Left hindlimb (tissue), 1 donor: ENCODE measurements at places on chromosomes 1 and 21.

GRCh38 chr1:204994086-204994862, 48.7 kb upstream of the CNTN2 start:
- DNase-seq = no peak

DNA sequence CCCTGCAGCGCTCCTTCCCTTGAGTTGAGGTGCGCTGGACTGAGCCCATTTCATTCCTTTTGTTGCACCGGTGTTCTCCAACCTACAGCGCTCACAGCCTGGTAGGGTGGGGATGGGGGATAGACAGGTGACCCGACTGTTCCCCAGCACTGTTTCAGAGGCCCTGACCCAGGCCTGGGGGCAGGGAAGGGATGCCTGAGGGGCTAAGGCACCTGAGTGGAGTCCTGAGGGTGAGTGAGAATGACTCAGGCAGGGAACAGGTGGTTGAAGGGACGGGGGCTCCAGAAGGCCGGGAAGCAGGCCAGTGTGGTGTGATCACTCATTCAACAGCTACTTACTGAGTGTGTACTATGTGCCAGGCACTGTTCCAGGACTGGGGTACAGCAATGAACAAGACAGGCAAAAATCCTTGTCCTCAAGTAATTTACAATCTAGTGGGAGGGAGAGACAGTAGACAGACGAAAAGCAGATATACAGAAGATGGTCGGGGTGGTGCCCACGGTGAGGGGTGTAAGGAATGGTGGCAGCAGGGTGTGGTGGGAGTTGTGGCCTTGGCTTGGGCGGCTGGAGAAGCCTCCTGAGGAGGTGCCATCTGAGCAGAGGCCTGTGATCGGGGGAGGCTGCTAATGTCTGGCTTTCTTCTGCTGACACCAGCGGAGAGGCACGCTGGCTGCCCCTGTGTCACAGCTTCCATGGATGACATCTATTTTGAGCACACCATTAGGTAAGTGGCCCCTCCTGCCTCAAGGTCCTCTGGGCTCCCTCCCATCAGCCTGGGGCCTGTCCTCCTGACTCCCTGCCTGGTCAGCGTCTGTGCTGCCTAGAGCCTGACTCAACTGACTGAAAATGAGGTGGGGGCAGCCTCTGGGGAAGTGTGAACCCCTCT, 37.4 kb downstream of the ACOT11 start:
- no peak for DNase-seq

GRCh38 chr1:90746857-90747256, 29.8 kb upstream of the BARHL2 start:
- DNase-seq = no peak

DNA sequence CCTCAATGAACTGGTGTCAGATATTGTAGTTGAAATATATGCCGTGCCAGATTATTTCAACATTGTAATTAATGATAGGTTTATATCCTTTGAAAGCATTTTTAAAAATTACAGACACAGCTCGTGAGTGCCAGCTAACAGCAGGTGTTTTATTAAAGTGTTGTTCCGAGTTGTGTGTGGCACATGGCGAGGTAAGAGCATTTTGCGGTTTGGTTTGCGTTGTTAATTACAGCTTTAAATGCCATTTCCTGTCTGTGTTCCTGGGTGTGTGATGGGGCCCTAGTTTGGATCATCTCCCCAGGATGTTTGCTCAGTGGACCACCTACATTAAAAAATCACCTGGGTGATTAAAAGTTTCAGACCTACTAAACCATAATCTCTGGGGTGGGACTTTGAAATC, 97.4 kb downstream of the PRDM2 start:
- no peak for DNase-seq

- DNase-seq = no peak
Measured at GRCh38 chr1:153288634-153289275, 24.0 kb downstream of the PGLYRP3 start.

GRCh38 chr1:201652181-201652580, 113.3 kb downstream of the NAV1 start:
- peak; percentile 65 for DNase-seq

DNA sequence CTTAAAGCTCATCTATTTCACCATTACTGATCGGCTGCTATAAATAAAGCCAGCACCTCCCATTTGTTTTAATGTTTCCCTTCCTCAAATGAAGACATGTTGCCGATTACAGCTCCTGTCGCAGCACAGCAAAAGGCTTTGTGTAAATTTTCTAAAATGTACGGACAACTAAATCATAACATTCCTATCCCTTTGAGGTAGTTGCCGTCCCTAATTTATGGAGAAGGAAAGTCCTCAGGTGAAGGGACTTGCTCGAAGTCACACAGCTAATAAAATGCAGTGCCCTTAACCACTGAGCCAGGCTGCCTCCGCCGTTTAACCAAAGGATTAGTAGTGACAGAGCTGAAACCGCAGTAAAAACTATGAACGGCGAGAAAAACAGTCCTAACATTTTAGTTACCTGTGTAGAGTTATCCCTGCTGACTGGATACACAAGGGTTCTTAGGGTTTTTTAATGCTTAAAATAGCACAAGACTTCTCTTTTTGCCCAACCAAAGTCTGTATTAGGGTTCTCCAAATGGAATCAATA, 871 bp downstream of the PINK1 start:
- DNase-seq = no peak

GRCh38 chr1:167491586-167492461, 26.5 kb downstream of the CD247 start:
- no peak for DNase-seq

- DNase-seq = no peak
Measured at GRCh38 chr1:54984131-54984842, 3.9 kb downstream of the TMEM61 start.

DNA sequence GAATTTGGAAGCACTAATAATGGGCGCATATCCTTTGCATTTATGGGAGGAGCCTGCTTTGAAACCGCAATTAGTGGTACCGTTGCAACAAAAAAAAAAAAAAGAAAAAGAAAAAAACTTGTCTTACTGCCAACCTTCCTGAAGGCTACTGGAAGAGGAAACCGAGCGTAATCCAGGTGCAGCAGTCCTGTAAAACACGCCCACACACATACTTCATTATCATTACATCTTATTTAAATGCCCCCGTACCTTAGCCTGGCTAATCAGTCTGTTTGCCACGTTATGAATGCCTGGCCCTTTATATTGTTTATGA, 686 bp upstream of the ZNF281 start:
- no peak for DNase-seq

- no peak for DNase-seq
Measured at GRCh38 chr1:89464008-89464407, 60.6 kb upstream of the LRRC8B start.

- DNase-seq = no peak
Measured at GRCh38 chr1:12076425-12077005, 13.4 kb downstream of the TNFRSF8 start.

DNA sequence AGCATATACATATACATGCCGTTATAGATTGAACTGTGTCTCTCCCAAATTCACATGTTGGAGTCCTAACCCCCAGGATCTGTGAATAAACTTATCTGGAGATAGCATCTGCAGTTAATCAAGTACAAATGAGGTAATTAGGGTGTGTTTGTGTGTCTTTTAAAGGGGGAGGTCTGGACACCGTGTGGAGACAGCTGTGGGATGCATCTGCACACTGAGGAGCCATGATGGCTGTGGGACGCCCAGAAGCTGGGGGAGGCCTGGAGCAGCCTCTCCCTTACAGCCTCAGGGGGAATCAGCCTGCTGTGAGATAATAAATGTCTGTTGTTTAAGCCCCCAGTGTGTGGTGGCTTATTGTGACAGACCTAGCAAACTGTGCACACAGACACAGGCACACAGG, 51.8 kb upstream of the COL18A1 start:
- no peak for DNase-seq

DNA sequence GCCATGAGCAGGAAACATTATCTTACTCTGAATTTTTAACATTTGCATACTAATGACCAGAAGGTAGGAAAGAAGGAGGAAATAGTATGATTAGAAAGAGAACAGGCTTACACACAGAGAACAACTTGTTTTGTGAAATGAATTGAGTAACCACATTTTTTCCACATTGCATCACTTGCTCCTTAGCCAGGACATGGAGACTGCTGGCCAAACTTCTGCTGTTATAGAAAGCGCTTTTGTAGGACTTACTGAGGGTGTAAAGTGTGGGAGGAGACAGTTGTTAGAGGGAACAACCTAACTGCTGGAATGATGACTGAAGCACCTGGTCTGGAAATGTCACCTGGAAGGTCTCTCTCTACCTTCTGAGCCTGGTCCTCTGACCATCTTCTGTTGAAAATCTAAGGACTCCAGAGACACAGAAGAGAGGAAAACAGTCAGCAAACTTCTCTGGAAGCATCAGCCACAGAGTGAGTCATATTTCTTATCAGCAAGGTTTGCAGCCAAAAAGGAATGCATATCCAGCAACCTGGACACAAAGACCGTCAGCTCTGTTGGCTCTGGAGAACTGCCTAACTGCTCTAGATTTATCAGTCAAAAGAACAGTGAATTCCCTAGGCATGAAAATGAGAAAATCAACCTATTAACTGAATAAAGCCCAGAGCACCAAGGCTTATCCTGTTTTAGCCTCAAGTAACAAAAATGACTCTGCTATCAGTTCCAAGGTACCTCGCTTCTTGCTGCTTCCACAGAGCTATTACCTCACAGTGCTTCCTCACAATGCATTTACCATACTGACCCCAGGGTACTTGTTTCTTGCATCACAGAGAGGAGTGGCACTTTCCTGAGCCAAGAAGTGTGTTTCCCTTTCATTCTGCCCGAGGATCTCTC, 88.0 kb upstream of the SLFNL1 start:
- DNase-seq = peak; percentile 80

- no peak for DNase-seq
Measured at GRCh38 chr1:10309243-10310011, 89.4 kb upstream of the PGD start.

DNA sequence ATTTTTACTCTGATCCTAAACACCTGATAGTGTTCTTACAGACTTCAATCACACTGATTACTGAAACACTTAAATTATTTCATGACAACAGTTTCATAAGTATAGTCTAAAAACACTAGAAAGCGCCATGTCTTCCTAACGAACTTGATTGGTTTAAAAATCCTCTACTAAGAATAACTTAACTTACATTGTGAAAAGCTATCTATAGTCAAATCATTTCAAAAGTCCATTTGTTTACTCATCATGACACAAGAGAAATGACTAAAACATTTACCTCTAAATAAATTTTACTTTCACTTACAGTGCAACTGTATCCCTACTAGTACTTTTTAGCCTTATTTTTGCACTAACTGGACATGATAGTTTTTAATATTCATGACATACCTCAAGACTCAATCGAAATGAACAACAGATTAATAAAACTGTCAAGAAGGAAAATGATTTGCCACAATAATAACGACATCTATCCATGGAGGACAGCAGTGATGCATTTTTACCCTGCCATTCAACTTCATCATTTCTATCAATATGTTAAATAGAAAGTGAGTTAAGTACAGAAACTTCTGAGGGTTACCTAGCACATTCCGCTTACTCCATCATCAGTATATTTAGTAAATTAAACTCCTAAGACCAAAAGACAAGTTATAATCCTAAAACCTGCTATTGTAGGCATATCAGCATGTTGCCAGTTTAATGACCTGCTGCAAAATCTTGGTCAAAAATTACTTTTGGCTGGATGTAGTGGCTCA, 38.4 kb downstream of the AHCTF1 start:
- no peak for DNase-seq

DNA sequence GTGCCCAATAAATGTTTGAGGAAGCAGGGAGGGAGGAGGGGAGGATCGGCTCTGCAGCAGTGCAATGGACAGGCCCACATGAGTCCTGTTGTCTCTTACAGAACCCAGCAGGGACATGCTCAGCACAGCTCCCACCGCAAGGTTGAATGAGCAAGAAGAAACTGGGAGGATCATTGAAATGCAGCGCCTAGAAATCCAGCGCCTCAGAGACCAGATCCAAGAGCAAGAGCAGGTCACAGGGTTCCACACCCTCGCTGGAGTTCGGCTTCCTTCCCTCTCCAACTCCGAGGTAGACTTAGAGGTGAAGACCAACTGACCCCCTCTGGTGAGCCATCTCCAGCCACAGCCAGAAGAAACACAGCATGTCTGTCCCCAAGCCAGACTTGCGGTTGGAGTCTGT, 15.9 kb upstream of the TMEM125 start:
- no peak for DNase-seq

DNA sequence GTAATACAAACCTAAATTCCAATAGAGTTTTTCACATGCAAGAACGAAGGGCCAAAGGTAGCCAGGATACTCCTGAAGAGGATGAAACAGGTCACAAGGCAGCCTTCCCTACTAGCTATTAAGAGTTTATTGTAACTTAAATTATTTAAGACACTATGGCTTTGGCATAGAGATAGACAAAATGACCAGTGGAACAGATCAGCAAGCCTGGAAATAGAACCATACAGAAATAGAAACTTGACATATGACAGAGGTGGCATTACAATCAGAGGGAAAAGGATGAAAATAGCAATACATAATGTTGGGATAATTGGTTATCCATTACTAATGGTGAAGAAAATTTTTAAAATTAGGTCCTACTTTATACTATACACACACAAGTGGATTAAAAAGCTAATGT, 16.5 kb downstream of the GFI1 start:
- no peak for DNase-seq

DNA sequence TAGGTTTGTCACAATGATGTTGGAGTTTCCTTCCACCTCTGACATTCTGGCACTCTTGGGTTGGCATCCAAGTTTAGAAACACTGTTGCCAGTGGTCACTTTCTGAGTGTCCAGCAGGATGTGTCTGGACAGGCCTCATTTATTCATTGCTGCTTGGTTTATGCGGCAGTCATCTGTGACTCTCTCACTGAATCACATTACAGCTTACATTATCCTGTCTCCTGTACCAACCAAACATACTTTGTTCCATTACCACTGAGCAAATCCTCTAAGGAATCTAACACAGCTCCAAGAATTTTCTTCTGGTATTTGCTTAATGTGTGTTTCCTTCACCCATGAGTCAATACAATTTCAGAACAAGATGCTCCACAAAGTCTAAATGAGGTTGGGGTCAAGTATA, 19.9 kb downstream of the SGIP1 start:
- DNase-seq = no peak

DNA sequence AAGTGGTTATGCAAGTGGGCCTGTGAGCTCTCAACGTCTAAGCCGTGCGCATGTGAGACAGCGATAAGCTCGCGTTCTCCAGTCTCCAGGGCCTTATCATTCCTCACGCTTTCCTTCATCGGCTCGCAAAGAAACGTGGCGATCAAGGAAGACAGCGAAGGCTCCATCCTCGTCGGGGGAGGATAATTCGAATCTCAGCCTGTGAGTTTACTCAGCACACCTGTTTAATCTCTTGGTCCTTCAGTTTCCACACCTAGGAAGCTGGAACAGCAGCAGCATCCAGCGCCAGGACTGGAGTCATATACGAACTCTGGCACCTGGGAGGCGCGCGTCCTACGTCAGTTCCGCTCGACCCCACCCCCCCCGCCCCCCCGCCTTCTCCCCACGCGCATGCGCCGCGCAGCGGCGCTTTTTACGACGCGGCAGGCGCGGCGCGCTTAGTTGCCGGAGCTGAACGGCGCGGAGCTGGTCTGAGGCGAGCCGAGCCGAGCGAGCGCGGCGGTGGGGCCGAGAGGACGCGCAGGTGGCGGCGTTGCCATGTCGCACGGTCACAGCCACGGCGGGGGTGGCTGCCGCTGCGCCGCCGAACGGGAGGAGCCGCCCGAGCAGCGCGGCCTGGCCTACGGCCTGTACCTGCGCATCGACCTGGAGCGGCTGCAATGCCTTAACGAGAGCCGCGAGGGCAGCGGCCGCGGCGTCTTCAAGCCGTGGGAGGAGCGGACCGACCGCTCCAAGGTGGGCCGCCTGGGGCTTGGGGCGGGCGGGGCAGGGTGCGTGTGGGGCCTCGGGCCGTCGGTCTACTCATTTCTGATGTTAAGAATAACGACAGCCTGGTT, at the start of gene PITHD1:
TSS of gene PITHD1 (plus strand) at position 440 of the 836 bp plus-strand sequence. CDS start at position 538, 98 bp downstream.
- DNase-seq = peak; percentile 91

GRCh38 chr1:30063621-30064280, 659.6 kb downstream of the MATN1 start:
- DNase-seq = no peak
